Stimulated activated CD4-positive, alpha-beta T cell treated with anti-CD3 and anti-CD28 coated beads, Interleukin-15, amount 100 ng/mL, for 1 hour (primary cell): ENCODE measurements at places on chromosomes 12 and 14.

GRCh38 chr14:90676356-90676755 lies 139.9 kb downstream of the TTC7B start:
- no peak for DNase-seq

DNA sequence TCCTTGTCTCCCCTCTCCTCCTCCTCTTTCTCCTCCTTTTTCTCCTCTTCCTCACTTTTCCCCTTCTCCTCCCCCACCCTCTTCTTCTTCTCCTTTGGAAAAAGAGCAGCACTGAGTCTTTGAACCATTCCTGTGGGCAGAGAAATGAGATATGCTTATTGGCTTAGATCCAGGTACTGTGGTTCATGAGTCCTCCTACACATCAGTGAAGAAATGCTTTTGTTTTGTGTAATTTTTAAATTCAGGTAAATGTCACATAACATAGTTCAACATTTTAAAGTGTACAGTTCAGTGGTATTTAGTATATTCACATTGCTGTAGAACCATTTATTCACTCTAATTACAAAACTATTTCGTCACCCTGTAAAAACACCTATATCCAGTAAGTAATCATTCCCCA lies 402.1 kb downstream of the AACS start:
- DNase-seq = no peak

DNA sequence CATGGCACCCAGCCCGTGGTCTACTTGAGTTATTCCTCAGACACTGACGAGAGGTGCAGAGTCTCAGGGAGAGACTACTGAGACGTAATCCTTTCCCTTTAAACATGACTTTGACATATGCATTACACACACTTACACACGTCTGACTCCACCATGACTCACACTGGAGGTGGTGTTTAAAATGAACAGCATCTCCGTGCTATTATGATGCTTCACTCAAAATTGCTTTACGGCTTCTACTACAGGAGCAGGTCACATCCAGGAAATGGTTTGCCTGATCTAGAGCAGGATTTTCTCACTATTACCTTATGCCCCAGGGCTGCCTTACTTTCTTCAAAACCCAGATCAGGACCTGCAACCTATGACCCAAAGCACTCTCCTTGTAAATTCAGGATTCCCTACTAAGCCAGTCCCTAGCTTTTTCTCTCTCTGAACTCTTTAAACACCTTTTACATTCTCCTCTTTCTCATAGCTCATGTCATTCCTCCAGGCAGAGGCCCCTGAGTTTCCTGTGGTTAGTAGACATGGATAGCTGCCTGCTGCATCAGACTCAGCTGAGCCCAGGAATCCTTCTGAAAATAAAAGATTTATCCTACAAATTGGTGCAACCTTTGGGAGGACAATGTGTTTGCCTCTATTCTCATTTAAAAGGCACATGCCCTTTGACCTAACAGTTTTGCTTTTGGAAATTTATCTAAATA lies 31.2 kb downstream of the TMCC3 start:
- DNase-seq = no peak

DNA sequence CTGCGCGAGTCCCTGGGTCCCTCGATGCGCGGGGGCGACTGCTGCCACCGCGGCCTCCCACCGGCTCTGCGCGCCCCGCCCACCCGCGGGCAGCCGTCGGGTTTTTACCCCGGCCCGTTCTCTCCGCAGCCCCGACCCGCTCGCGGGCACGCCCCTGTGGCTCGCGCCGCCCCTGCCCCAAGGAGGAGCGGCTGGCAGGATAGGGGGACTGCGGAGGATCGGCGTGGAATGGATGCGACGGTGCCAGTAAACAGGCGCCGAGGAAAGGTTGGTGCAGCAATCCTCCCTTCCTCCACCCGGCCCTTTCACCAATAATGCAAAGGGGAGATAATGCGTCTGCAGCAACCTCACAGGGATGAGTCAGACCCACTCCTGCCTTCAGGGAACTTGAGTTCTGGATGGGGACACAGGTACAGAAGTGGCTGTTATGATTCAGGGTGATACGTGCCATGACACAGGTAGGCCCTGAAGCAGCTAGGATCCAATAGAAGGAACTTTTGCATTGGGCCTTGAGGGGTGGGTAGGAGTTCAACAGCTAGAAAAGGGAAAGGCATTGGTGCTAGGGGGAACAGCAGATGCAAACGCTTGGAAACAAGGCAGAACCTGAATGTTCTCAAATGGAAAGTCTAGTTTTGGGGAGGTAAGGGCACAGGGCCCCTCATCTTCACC lies 554 bp upstream of the DEGS2 start:
- DNase-seq = no peak

DNA sequence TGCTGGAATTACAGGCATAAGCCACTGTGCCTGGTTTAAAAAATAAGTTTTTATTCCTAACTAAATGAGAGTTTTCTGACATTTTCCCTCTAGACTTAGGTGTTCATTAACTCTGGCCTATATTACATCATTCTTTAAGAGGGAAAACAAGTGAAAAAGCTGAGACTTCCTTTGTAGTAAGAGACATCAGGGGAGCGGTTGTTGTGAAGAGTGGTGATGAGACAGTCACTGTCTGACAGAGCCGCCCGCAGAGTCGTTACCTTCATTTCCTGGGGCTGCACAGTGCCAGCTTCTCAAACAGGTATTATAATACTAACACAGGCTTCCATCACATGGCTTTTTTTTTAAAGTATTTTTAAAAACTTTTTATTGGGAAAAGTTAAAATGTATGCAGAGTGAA lies 19.7 kb upstream of the TDRD9 start:
- no peak for DNase-seq

- no peak for DNase-seq
Measured at GRCh38 chr12:6326316-6327228, 15.3 kb downstream of the TNFRSF1A start.

DNA sequence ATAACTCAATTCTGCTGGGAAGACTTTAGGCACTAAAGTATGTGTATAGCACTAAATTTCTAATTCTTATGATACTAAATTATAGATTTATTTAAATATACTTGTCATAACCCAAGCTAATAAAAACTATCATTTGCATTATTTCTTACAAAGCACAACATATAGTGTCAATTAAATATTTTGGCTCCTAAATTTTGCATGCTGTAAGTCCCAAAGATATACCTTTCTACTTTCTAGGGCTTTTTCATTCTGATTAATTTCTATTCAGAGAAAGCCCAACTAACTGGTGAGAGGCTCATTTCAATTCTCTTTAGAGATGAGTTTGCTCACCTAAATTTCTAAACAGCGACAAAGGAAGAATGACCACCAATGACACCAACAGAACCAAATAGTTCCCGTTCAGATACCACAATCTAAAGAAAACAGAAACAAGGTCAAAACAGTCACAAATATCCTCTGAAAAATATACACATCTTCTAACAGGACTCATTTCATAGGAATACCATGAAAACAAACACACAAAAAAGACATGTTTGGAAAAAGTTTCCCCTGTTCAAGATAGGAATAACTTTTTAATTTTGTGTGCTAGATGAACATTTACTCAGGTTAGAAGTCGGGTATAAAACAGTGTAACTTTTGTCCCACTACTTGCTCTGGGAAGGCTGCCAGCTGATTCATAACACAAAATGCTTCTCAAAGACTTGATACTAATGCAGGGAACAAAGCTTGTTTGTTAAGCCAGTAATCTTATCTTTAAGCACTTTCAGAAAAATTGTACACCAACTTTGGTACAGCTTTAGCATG lies 7.6 kb downstream of the SLC38A2 start:
- DNase-seq = no peak

- no peak for DNase-seq
Measured at GRCh38 chr14:23132970-23133369, 13.9 kb upstream of the CEBPE start.

- DNase-seq = no peak
Measured at GRCh38 chr12:52235822-52236361, 2.8 kb downstream of the KRT7 start.

DNA sequence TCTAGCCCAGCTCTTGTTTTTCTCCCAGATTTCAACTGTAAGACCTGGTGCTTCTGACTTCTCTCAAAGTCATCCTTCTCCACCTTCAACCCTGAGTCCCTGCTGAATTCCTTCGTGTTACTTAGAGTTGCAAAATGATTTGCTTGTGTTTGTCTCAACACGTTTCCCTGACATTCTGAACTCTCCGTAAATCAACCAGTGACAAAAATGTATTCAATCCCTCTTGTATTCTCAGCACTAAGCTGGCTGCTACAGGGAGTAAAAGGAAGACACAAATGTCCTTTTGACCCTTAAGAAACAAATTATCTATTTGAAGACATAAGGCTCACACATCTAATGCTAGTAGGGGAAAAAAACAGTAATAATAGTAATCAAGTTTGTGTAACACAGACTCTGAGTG lies 514.0 kb upstream of the TMPO start:
- no peak for DNase-seq

GRCh38 chr12:25187781-25188180 lies 7.2 kb downstream of the DNAI7 start:
- DNase-seq = no peak

- no peak for DNase-seq
Measured at GRCh38 chr12:78192979-78193378, 362.3 kb downstream of the NAV3 start.

GRCh38 chr12:7555752-7556151 lies 52.2 kb upstream of the CD163 start:
- DNase-seq = no peak

DNA sequence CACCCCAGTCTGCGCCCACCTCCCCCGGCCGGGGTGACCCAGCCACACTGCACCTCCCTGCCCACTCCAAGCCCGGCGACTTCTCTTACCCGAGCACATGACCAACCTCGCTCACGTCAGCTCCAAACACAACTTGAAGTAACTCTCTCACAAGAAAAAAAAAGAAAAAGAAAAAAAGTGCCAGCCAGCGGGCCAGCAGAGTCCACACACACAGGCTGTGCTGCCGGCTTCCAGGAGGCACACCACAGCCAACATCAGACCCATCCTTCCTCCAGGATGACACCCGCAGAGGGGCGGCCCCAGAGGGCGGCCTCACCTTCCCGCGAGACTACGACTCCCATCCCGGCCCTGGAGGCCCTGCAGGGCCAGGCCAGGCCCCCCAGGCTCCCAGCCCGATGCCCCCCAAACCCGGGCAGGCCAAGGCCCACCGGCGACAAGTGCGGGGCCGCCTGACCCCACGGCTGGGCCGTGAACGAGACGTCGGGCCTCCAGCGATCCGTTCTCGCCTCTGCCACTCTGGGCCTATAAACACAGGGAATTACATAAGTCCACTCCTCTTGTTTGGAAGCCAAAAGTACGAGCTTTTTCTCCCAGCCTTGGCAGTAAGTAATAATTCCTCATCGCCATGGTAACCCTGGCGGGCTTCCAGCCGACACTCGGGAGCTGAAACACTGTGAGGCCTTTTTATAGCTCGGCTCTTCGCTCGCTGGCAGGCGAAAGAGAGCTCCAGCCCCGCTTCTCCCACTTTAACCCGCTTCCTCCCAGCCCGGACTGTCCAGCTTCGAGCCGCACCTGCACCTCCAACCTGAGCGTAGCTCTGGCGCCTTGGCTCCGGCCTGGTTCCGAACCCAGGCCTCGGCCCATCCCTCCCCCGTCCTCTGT lies 49.1 kb downstream of the NCOR2 start:
- DNase-seq = no peak

GRCh38 chr14:32258336-32258993 lies 55.4 kb upstream of the RNU6-8 start:
- DNase-seq = no peak

- DNase-seq = no peak
Measured at GRCh38 chr14:50338587-50338986, 26.5 kb downstream of the DMAC2L start.

GRCh38 chr12:100584256-100584655 lies 10.8 kb downstream of the GAS2L3 start:
- DNase-seq = no peak

GRCh38 chr12:105417732-105418131 lies 87.2 kb downstream of the C12orf75 start:
- DNase-seq = no peak
